Hematopoietic multipotent progenitor cell treated with erythropoietin and hydrocortisone succinate and interleukin-3 and kit ligand, for 15 days (in vitro differentiated cells): ENCODE measurements at places on chromosomes 13 and 19.

GRCh38 chr13:113280126-113280525, 16.9 kb upstream of the LAMP1 start:
- no peak for DNase-seq

DNA sequence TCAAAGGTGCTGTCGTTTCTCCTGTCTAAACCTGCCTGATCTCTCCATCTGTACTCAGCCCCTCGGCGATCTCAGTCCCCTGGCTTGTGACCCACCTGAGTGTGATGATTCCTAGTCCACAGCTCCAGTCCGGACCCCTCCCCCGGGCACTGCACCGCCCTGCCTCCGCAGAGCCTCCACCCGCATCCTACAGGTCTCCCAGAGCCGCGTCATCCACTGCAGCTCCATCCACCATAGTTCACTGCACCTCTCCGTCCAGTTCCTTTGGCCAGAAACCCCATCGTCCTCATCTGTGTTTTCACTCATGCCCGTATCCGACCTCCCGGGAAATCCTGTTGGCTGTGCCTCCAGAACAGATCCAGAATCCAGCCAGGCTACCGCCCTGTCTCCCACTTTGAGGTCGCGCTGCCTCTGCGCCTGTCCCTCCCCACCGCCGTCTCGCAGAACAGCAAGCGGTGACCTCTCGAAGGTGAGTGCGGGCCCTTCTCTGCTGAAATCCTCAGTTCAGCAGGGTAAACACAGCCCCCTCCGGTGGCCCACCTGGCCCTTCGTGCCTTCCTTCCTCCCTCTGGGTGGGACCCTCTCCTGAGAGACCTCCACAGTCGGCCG, 51.9 kb upstream of the MCF2L start:
- DNase-seq: no peak

DNA sequence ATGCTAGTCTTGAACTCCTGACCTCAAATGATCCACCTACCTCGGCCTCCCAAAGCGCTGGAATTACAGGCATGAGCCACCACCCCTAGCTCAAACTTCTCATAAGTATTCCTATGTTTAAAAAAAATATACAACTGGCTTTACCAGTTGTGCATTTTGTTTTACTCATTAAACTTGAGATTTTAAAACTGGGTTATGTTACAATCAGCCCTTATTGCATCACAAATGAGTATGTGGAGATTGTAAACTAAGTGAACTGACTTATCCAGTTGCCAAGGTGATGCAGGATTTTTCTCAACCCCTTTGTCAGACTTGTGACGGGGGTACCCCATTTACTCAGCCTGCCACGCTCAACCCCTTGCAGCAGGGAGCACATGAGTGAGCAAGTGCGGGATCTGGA, 14.4 kb upstream of the GTF2F2 start:
- no peak for DNase-seq

- DNase-seq: no peak
Measured at GRCh38 chr13:91922969-91923592, 524.7 kb downstream of the GPC5 start.

GRCh38 chr13:66205807-66206206, 1024.3 kb downstream of the PCDH9 start:
- DNase-seq: no peak

GRCh38 chr13:34617473-34618083, 324.5 kb upstream of the NBEA start:
- DNase-seq: no peak

GRCh38 chr13:79548902-79549301, 67.9 kb downstream of the NDFIP2 start:
- no peak for DNase-seq

- DNase-seq: no peak
Measured at GRCh38 chr13:83827338-83827737, 54.9 kb downstream of the SLITRK1 start.

GRCh38 chr19:34733266-34733745, 737 bp upstream of the ZNF181 start:
- DNase-seq: no peak

DNA sequence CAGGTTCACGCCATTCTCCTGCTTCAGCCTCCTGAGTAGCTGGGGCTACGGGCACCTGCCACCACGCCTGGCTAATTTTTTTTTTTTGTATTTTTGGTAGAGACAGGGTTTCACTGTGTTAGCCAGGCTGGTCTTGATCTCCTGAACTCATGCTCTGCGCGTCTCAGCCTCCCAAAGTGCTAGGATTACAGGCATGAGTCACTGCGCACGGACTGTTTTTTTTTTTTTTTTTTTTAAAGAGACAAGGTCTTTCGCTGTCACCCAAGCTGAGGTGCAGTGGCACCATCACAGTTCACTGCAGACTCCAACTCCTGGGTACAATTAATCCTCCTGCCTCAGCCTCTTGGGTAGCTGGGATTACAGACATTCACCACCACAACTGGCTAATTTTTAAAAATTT, 8.2 kb upstream of the ADAMTS10 start:
- DNase-seq: no peak

DNA sequence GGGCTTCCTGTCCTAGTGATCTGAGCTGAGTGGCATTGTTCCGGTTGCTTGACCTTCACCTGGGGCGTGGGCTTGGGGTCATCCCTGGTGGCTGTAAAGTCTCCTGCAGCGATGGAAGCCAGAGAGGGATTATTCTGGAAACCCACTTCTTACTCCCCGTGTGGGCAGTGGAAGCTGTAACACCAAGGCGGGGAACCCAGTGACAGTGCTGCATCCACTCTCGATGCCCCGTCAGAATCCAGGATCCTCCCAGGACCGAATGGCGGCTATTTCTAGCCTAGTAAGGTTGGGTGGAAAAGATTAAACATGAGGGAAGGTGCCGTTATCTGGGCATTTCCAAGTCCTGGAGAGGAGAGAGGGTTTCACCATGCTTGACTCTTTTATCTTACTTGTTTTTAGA, 280.6 kb downstream of the ZNF536 start:
- DNase-seq: no peak

- peak; percentile 67 for DNase-seq
Measured at GRCh38 chr19:18401580-18402112, 4.2 kb upstream of the LRRC25 start.

GRCh38 chr13:79432992-79433391, 26.9 kb upstream of the RBM26 start:
- no peak for DNase-seq

GRCh38 chr13:40058757-40059236, 403.3 kb downstream of the COG6 start:
- DNase-seq: no peak

GRCh38 chr19:18157465-18158063, 4.6 kb downstream of the PIK3R2 start:
- peak; percentile 40 for DNase-seq

- DNase-seq: no peak
Measured at GRCh38 chr19:16027528-16027927, 48.8 kb upstream of the TPM4 start.
